ENCODE measurements at places on chromosomes 1 and 21.

- no peak for DNase-seq
These were observed 5.3 kb downstream of the IGSF9 start for GRCh38 chr1:159940006-159940620.

DNA sequence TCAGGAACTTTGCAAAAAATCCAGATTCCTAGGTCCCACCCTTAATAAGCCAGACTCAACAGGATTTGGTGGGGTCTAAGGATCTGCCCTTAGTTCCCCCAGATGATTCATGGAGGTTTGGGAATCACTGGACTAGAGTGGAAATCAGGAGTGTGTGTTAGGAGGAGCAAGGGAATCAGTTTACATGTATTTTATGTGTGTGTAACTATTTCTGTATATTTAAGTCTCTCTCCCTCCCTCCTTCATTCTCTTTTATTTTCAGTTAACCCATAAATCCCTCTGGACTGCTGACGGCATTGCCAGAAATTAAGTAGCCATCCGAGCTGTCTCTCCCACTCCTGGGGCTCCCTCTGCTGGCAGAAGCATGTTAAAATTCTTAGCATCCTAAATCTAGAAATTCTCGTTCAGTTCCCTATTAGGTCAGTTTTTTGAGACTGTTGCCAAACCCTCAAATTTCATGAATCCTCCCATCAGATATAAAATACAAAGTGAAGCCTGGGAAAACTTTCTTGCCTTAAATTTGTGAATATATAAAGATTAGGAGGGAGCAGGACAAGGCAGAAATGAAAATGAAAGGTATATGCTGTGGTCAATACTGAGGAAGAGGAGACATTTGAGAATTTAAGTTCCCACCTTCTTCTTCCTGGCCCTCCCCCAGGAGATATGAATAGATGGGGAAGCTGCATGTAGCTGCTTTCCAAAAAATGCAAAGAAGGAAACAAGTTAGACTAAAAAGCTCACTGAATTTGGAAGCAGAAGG is 11.7 kb upstream of the HSD11B1 start:
- peak; percentile 91 for DNase-seq

DNA sequence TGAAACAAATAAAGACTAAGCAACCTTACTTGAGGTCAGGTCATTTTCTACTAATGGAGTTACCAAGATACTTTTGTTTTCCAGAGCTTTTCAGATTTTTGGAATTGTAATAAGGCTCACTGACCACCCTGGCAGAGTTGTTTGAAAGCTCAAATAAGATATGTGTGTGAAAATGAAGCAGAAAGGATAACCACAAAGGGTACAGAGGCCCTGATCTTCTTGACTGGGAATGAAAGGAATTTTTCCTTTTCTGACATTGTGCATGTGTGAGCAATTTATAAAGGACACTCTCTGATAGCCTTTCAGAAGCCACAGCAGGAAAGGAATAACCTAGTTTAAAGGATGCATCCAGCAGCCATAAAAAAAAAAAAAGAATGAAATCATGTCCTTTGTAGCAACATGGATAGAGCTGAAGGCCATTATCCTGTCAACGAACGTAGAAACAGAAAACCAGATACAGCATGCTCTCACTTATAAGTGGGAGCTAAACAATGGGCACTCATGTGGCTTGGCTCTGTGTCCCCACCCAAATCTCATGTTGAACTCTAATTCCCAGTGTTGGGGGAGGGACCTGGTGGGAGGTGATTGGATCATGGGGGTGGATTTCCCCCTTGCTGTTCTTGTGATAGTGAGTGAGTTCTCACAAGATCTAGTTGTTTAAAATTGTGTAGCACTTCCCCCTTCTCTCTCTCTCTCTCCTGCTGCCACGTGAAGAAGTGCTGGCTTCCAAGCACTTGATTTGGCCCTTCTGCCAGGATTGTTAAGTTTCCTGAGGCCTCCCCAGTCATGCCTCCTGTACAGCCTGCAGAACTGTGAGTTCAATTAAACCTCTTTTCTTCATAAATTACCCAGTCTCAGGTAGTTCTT is 3.1 kb upstream of the SRP9 start:
- DNase-seq, result no peak

- no peak for DNase-seq
These were observed 833.5 kb downstream of the ADGRL2 start for GRCh38 chr1:82634266-82634665.

- DNase-seq, result no peak
These were observed 172.1 kb upstream of the ZRANB2 start for GRCh38 chr1:71252900-71253299.

DNA sequence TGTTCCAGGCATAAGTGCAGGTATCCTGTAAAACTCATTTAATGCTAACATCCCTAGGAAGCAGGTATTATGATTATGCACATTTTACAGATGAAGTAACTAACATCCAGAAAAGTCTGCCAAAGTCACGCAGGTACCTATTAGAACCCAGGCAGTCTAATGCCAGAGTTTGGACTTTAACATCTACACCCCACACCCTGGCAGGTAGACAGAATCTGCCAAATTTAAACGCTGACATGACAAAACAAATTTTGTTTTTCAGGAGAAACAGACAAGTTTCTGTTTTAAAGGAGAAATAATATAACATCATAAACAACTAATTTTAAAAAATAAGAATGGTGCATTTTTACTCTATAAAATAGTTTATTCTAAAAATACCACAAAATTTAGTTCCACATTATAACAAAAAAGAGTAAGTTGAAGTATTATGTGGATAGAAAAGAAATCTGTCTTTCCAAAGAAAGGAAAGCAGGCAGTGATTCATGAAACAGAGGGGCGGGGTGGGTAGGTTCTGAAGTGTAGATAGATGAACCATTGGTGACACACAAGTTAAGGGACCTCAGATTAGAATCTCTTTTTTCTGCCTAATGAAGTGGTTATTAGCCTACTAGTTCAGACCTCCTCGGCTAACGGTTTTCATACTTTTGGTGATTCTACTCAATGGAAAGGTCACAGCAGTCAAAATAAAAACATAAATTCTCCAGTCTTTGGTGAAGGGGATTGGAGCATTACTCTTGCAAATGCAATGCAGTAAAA is 1.7 kb downstream of the ASPM start:
- DNase-seq, result no peak

DNA sequence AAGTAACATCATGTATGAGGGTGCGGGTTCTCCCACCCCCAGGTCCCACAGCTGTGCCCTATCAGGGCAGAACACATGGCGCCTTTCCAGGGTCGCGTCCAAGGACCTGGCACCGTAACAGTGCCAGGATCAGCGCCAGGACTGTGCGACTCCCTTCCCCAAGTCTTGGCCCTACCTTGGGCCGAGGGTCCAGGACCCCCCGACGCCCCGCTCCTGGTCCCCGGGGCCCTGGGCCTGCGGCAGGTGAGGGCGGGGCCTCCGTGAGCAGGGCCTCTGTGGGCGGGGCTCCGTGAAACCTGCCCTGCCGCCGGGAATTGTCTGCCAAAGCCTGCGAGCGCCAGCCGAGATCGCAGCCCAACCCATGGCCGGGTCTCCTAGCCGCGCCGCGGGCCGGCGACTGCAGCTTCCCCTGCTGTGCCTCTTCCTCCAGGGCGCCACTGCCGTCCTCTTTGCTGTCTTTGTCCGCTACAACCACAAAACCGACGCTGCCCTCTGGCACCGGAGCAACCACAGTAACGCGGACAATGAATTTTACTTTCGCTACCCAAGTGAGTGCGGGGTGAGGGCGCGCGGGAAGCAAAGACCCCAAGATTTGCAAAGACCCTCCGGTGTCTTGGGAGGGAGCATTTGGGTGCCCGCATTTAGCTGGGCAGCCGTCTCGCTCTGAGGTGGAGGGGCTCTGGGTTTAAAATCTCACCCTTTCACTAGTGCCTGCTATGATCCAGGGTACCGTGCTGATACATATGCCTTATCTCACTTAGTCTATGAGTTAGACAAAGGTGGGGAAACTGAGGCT is at the start of gene RHBG:
Gene RHBG (plus strand): TSS at position 323 of the 796 bp plus-strand sequence. CDS start 39 bp downstream, at position 362.
- DNase-seq, result no peak

DNA sequence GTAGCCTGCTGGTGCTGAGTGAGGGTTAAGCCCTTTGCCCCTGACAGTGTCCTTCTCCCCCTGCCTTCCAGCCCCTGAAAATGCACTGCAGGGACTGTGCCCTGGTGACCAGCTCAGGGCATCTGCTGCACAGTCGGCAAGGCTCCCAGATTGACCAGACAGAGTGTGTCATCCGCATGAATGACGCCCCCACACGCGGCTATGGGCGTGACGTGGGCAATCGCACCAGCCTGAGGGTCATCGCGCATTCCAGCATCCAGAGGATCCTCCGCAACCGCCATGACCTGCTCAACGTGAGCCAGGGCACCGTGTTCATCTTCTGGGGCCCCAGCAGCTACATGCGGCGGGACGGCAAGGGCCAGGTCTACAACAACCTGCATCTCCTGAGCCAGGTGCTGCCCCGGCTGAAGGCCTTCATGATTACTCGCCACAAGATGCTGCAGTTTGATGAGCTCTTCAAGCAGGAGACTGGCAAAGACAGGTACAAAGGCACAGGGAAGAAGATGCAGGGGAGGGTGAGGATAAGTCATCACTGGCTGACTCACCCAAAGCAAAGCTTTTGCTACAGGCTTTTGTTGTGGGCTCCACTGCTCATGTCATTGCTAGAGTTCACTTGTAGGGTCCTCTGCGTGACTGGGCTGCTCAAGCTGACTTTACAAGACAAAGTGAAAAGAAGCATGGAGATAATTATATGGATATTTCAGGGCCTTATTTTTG is 174.9 kb downstream of the PIGK start:
- DNase-seq, result peak; percentile 30

- no peak for DNase-seq
These were observed 197.5 kb upstream of the PTBP2 start for GRCh38 chr1:96524100-96524499.

DNA sequence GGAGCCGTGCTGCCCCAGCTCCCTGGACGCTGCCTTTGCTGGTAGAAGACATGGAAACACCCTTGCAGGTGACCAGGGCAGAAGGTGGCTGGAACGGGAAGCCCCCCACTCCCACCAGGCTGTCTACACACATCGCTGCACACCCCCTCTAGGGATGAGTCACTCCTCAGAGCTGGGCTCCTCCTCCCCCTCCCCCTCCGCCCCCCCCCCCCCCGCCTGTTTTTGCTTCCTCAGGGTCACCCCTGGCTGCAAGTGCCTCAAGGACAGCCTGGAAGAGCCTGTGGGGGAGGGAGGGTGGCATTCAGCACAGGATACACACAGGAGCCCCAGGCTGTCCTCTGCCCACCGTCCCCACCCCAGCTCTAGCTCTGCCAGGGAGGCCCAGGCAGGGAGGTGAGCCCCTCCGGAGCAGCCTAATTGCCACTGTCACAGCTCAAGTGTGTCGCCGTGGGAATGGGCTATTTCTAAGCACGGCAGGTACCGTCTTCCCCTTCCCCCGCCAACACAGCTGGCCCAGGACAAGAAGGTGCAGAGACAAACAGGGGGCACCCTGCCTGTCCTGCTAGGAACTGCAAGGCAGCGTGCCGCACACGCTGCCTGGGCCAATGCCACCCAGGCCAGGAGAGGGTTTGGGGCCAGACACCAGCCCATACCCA is 2.5 kb downstream of the FNDC10 start:
- peak; percentile 55 for DNase-seq

- no peak for DNase-seq
These were observed 127.6 kb upstream of the IVNS1ABP start for GRCh38 chr1:185444676-185445075.

DNA sequence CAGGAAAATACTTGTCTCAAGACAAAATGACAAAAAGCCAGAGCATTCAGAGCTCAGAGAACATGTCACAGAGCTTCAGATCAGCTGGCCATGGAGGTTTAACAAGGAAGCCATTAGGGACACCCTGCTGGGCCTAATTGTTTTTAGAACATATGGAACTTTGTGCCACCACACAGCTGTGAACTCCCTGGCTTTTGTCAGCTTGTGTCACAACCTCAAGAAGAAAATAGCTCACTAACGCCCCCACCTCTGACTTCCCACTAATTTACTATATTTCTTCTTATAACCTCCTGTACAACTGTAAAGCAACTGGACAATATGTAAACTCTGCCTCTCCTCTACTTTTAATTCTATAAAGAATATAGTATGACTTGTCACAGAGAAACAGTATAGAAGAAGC is 21.0 kb upstream of the TDRD10 start:
- DNase-seq, result no peak

- no peak for DNase-seq
These were observed 42.8 kb downstream of the B3GALT5 start for GRCh38 chr21:39655589-39655988.

GRCh38 chr1:50424884-50425375 is 1.7 kb upstream of the DMRTA2 start:
- no peak for DNase-seq

- no peak for DNase-seq
These were observed 78.2 kb downstream of the SIM2 start for GRCh38 chr21:36776981-36777617.

GRCh38 chr1:82534996-82535395 is 734.3 kb downstream of the ADGRL2 start:
- no peak for DNase-seq

GRCh38 chr1:46404482-46405196 is 10.5 kb downstream of the FAAH start:
- DNase-seq, result no peak

DNA sequence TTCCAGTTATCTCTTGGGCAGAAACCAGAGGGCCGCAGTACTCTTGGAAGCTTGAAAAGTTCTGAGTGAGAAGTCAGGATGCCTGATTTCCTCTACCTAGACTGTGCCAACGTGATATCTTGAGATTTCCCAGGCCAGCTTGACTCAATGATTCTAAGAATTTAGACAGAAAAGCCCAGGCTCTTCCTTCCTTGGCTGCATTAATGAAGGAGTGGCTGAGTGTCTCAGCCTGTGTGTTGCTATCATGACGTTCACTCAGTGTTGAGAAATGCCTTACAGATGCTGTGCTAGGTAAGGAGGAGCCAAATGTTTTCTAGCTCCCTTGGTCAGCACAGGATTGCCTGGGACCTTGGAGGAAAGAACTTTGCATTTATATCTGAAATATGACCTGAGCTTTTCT is 454.1 kb upstream of the USP24 start:
- DNase-seq, result peak; percentile 36

- peak; percentile 23 for DNase-seq
These were observed 5.4 kb downstream of the MEAF6 start for GRCh38 chr1:37509181-37509580.

- DNase-seq, result peak; percentile 34
These were observed 33.9 kb upstream of the ASPM start for GRCh38 chr1:197180252-197180878.

GRCh38 chr1:157073944-157074685 is 25.5 kb downstream of the ETV3L start:
- peak; percentile 81 for DNase-seq

Data from foreskin fibroblast (primary cell).